ENCODE measurements at places on chromosomes 1 and 21.

DNA sequence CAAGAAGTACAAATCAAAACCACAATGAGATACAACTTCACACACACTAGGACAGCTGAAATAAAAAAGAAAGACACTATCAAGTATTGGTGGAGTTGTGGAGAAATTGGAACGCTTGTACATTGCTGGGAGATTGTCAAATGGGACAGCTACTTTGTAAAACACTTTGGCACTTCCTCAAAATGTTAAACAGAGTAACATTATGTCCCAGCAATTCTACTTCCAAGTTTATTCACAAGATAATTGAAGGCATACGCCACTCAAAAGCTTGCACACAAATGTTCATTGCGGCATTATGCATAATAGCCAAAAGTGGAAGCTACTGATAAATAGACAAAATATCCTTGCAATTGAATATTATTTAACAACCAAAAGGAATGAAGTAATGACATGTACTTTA is 199.9 kb upstream of the KCNK2 start:
- DNase-seq: no peak

- DNase-seq: no peak
Observed at GRCh38 chr1:201643835-201644104, 104.8 kb downstream of the NAV1 start.

- no peak for DNase-seq
Observed at GRCh38 chr1:213017447-213018273, 2.0 kb upstream of the ANGEL2 start.

DNA sequence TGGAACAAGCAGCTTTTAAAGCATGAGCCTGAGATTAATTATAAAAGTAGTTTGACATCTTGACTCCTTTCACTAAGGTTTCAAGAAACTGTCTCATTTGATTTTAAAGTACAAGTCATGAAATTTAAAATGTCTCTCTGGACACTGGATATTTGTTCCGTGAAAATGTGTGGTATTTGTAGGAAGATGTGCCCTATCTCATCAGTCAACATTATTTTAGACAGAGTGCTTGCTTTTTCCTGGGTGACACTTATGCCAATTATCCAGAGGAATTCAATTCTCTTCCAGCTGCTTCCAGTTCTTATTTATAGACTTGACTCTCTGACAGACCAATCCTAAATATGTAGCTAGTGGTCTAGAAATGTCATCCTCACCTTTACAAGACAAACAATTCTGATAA is 300.4 kb downstream of the PLA2G4A start:
- DNase-seq: no peak

DNA sequence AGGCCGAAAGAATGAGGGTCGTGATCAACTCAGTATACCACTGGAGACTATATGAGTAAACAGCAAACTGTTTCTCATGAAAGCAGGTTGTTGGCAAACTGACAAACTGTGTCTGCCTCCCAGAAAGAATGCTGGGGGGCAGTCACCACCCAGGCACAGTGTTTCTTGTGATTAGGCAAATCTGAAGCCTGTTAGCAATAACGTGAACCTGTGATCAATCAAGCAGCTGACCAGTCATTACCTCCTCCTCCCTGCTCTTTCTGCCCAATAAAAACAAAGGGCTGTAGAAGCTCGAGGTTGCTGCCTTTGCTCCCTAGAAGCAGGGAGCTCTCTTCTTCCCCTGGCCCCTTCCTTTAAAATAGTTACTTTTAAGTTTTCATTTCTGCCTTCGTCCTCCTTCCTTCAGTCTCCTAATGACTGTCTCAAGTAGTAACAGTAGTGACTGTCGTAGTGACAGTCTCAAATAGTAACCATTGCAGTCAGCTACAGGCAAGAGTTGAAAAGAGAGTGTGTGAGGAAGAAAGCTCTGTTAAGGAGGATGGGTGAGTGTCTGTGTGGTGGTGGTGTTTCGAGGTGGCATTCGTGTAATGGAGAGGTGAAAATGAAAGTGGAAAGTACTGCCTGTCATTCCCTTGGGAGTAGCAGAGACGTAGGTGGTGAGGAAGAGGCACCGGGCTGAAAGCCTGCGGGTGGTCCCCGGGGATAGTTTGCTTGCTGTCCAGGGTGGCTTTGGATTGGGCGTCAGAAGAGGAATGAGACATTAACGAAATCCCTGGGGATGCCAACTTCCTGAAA is 14.5 kb downstream of the HHAT start:
- DNase-seq: peak; percentile 68

GRCh38 chr1:100499194-100499811 is 38.6 kb upstream of the GPR88 start:
- no peak for DNase-seq

- no peak for DNase-seq
Observed at GRCh38 chr1:153417136-153417888, 992 bp downstream of the S100A7A start.

DNA sequence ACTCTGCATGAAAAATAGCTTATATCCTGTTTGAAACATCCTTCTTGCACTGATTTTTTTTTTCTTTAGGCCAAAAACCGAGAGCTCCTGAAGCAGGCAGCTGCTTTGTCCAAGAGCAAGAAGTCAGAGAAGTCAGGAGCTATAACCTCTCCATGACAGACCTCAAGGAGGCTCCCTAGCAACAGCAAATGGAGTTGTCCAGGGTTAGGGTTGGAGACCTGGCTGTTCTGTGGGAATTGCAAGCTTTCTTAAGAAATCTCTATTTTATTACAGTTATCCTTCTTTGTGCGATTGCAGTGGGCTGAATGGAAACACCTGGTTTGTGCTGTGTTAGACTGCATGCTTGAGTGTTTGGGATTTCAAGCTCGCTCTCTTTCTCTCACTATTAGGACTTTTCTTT is 12.6 kb upstream of the STX12 start:
- DNase-seq: no peak

GRCh38 chr1:6870571-6870970 is 85.3 kb downstream of the CAMTA1 start:
- no peak for DNase-seq

DNA sequence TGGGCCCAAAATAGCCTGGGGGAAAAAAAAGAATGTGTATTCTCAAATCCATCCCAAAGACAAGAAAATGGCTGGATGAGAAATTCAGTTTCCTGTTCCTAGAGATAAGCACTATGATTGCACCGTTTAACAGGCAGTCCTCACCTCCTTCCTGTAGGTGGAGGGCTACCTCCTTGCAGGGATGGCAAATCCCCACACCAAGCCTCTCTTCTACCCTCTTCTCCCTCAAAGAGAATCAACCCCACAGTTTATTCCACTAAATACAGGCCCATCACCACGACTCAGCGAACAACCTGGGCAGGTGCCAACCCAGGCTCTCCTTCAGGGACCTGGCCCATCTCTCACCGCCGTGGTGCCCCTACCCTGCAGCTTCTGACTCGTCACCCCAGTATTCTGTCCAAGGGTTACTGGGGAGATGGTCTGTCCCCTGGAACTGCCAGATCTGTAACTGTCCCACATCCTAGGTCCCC is 3.4 kb upstream of the CHD5 start:
- peak; percentile 73 for DNase-seq

- DNase-seq: no peak
Observed at GRCh38 chr1:241722947-241723346, 70.9 kb downstream of the WDR64 start.

- DNase-seq: no peak
Observed at GRCh38 chr1:210750468-210750867, 383.5 kb downstream of the KCNH1 start.

GRCh38 chr1:19037659-19038058 is 81.2 kb upstream of the IFFO2 start:
- DNase-seq: no peak

GRCh38 chr1:109275706-109276345 is 7.1 kb downstream of the PSRC1 start:
- DNase-seq: no peak

GRCh38 chr1:65949230-65949626 is 156.5 kb downstream of the PDE4B start:
- no peak for DNase-seq

- no peak for DNase-seq
Observed at GRCh38 chr1:27863538-27863915, 8.8 kb upstream of the THEMIS2 start.

DNA sequence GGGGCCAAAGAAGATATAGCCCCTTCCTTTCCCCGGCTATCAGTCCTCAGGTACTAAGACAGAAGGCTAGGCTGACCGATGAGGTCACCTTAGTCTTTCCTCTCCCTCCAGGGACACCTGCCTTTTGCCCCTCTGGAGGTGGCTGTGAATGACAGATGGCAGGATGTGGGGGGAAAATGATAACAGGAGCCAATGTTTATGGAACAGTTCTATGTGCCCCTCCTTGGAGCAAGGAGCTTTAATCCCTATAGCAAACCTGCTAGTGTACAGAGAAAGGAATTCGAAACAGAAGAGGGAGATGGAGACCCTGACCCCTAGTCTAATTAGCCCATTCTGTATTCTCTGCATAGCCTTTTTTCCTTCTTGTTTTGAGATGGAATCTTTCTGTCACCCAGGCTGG is 28.1 kb downstream of the SERINC2 start:
- no peak for DNase-seq

DNA sequence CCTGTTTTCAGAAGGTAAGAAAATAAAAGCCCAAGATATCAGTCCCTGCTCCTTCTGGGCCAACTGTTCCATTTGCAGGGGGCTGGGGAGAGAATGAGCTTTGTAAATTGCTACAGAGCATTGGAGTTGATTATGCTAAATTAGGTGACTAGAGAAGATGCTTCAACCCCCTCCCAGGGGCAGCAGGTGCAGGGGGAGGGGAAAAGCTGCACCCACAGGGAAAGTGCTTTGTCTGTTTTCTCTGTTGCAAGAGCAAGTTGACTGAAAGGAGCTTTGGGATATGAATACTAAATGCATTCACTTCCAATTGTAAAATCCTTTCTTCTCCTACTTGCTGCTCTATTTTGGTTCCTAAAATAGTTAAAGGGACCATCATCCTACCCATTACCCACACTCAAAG is 16.5 kb upstream of the PIGM start:
- no peak for DNase-seq

- DNase-seq: no peak
Observed at GRCh38 chr1:167997037-167997575, 60.2 kb upstream of the MPC2 start.

DNA sequence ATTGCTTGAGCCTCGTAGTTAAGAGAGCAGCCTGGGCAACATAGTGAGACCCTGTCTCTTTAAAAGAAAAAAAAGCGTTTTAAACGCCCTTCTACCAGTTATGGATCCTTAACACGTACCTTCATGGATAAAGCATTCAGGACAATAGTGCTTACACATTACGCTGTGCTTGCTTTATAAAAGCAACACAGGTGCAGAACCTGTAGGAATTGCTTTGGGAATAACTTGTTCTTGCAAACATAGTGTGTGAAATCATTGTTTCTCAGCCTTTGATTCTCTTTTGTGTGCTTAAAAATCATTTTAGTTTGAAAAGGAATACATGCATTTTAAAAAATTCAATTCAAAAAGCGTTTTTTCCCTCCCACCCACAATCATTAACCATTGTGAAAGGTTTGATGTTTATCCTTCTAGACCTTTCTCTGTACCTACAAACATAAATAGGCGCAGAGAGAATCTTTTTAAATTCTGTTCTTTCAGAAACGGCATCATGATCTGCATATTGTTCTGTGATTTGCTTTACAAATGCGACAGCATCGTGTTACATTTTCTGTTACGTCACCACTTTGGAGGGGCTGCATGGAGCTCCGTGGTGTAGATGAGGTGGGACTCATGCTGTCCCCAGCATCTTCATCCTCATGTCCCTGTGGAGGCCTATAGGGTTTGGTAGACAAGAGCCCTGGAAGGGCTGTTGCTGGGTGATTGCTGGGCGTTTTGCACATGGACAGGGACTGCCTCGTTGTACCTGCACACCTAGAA is 54.6 kb downstream of the SPSB1 start:
- no peak for DNase-seq

DNA sequence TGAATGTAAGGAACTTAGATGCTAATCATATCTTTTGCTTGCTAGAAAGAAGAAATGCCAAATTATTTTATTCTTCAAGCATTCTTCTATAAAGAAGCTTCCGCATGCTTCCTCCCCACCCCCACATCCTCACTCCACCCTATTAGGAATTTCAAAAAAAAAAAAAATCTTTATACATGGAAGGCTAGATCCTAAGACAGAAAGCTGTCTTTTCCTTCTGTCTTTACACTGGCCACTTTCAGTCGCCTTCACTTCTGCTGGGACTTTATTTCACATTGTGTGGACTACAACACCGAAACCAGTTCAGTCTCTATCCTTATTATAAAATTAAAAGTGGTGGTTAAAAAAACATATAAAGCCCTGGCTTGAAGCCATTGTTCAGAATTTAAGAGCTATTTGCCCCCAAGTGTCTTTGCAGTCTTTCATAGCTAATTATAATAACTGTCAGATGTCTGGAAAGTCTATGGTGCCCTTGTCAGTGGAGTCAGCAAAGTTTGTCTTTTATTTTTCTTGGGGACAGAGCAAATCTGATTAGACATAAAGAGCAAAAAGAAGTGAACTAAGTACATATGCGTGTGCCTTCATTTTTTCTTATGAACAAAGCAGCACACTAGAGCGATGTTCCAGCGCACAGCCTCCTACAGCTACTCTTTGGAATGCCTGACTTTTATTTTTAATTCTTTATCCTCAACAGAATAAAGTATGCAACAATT is 297.7 kb downstream of the PTPRC start:
- DNase-seq: peak; percentile 63

DNA sequence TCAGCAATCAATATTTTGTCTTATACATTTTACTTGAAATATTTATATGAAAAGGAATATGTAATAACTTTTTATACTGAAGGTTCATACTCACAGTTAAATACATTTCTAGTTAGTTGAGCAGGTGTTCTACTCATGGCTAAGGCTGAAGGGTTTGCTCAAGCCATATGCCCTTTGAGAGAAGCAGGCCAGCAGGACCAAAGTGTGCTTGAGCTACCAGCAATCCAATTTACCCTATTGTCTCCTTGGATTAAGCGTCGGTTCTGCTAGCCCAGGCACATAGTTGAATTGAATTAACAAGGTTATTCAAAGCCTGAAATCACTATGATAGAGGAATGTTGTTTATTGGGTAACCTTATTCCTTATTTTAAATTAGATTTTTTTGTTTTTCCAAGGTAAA is 151.5 kb upstream of the BACE2 start:
- DNase-seq: no peak

DNA sequence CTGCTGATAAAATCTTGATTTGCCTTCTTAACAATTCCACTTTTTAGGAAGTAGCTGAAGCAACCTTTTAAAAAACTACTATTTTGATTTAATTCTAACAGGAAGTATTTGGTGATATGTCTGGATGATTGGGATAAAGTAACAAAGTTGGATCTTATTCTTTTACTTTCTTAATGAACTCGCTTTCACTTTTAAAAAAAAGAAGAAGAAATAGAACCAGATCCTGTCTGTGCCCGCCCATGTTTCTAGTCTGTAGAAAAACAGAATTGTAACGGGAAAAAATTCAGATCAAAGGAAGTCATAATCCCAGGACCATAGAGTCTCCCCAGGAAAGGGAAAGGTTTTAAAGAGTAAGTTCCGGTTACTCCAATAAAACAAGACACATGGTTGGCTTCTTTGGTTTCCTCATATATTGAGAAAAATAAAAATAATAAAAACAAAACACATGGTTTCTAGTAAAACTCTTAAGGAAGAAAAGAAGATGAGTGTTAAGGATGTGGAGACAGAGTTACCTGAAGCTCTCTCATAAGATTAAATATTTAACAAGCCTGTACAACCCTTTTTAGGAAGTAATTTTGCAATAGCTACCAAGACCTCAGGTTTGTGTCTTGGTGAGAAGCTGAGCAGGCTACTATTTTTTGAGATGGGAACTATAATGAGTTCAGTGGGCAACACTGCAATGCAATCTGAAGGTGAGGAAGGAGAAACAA is 4.9 kb downstream of the CD48 start:
- DNase-seq: no peak

- DNase-seq: peak; percentile 65
Observed at GRCh38 chr1:245687152-245687635, 532.4 kb downstream of the KIF26B start.

GRCh38 chr1:174726167-174726879 is 273.4 kb upstream of the CACYBP start:
- DNase-seq: peak; percentile 73
